ENCODE measurements at places on chromosomes 4 and X.

DNA sequence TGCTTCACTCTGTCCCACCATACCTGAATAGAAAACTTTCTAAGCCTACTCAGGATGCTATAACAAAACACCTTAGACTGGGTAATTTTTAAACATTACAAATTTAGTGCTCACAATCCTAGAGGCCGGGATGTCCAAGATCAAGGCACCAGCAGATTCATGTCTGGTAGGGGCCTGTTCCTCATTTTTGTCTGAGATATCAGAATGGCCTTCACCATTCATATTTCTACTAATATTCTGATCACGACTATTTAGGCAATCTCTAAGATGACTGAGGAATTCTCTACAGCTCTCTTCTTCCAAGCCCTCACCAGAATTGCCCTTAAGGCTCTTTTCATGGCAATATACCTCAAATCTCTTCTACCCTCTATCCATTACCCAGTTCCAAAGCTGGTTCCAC, 77.4 kb upstream of the NRK start:
- DNase-seq: no peak

DNA sequence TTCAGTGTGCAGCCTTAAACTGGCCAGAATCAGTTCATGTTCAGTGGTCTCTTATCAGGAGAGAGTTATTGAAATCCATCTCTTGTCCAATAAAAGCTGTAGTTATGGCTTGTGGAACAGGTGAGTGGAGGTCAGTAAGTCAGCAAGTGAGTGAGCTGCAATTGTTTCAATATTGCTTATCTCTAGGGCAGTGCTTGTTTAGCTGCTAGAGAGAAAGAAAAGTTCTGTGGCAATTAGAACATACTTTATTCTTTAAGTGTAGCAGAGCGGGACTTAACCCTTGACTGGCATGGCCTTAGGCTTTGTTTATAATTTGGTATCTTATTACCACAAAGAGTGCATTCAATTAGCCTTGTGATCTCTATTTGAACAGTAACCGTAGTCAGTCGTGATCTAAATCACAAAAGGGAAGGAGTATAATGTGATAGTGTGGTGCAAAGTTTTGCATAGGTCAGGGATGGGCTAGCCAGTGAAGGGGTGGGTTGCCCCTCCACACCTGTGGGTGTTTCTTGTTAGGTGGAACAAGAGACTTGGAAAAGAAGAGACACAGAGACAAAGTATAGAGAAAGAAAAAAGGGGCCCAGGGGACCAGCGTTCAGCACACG, 6.9 kb upstream of the ETDC start:
- no peak for DNase-seq

GRCh38 chr4:8473920-8474590, 33.5 kb downstream of the TRMT44 start:
- DNase-seq: no peak

DNA sequence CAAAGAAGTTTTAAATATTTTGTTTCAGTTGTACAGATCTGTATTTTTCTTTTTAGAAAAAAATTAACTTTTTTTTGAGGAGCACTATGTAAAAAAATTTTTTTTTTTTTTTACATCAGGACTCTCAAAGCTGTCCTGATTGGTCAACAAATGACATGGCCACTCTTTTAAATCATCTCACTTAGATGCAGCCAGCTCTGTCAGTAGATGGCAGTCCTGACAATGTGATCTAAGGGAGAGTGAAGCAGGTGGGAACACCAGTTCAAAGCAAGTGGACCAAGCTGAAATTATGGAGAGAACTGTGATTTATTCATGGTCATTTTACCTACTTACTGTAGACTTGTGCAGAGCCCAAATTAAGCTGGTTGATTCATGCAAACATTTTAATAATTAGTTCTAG, 174.7 kb upstream of the GPRIN3 start:
- DNase-seq: no peak

DNA sequence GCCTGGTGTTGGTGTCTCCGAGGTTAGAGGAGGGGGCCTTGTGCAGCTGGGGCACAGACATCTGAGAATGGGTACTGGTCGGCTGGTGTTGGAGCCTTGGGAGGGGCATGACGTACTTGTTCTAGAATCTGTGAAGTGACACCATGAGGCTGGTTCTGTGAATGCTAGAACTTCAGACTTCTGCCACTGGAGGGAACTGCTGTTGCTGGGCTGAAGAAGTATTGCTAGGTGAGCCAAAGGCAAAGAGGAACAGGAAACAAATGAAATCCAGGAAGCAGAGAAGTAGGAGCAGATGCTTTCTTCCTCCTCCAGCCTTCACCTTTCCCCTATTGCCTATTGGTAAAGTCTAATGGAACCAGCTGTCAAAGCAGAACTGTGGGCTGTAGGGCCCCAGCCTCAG, 120.9 kb upstream of the DDIT4L start:
- no peak for DNase-seq

- no peak for DNase-seq
These were observed 556 bp upstream of the SMARCA5 start for GRCh38 chr4:143512978-143513313.

DNA sequence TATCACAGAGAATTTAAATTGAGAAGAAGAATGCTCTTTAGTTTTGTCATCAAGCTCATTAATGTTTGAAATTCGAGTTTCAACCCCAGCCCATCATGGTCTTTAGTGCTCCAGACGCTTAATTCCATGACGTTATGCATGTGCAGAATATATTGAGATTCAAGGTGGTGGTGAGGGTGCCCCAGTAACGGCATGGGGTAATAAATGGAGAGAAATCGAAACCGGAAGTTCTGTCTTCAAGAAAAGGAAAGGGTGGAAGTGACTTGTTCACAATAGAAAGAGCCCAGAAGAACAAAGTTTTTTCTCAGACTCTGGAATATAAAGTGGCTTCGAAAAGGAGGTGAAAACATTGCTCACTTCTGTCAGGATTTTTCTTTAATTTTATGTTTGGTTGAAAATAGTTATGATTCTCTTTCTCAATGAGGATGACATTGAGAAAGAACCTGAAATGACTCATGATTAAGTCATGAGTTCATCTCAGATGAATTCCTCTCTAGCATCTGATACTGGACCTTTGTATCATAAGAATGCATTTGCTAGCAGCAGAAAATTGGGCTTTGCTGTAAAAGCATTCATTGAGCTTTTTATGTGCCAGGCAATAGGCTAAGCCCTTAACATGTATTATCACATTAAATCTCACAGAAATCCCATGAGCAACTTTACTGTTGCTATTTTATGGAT, 779 bp upstream of the DDX60L start:
- peak; percentile 38 for DNase-seq

DNA sequence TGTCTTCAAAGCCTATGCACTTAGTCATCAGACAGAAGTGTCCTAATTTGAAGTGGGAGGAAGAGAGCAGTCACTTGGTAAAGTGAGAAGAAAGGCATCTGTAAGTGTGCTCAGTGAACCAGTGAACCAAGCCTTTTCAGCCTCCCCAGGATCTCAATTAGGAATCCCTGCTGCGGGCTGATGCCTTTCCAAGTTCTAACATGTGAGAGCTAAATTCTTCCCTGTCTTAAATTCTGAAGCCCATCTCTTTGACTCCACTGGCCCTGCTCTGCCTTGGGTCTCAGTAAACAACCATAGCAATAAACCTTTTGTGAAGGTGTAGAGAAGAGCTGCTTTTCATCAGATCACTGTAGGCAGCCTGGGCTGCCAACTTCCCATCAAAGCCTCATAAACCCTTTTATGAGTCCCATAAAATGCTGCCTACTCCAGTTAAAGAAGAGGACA, 701.2 kb upstream of the LCORL start:
- no peak for DNase-seq

- no peak for DNase-seq
These were observed 27.1 kb downstream of the PDLIM3 start for GRCh38 chr4:185508181-185508580.

DNA sequence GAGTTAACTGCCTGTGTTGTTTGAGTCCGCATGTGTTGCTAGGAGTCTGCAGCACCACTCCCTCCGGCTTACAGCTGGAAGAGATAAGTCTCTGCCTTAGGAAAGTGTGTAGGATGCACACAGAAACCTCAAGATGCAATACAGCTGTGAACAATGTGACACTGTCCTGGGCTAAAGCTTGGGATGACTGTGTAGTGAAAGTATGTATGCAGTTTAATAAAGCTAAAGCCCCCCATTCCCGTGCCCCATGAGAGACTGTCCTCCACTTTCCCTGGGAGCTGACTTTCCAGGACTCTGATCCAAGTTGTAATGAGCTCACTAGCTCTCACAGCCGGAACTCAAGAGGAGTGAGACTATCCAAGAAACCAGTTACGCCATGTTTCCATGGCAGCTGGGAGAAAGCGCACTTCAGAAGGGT, 156.6 kb upstream of the FTHL17 start:
- DNase-seq: no peak

- DNase-seq: no peak
These were observed 1.0 kb upstream of the LPAR4 start for GRCh38 chrX:78746496-78746895.

- DNase-seq: no peak
These were observed 576.4 kb upstream of the SLIT2 start for GRCh38 chr4:19675172-19675811.

- no peak for DNase-seq
These were observed 681.9 kb upstream of the HS3ST1 start for GRCh38 chr4:12110627-12111026.

GRCh38 chr4:74933562-74934015, 673 bp downstream of the PARM1 start:
- DNase-seq: no peak
